Stimulated activated CD8-positive, alpha-beta memory T cell treated with anti-CD3 and anti-CD28 coated beads, Interleukin-15, amount 100 ng/mL, for 48 hours (primary cell): ENCODE measurements at places on chromosomes 2 and 18.

DNA sequence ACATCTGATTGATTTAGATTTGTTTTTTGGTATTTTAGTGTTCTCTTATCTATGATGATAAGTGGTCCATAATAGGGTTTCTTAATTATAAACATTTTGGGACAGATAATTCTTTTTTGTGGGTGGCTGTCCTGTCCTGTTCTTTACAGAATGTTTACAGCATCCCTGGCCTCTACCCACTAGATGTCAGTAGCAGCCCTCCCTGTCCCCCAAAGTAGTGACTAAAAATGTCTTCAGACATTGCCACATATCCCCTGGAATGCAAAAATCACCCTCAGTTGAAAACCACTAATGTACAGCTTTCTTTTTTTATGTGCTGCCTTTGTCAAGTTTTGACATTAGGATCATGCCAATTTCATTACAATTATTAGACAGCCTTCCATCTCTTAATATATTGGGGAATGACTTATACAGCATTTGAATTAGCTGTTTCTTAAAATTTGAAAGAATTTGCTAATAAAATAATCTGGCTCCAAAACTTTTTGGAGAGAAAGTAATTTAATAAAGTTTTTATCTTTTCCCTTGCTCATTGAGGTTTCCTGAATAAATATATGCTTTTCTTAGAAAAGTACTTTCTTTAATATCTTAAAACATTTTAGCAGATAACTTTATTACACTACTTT, 19.5 kb downstream of the WIPF1 start:
- no peak for DNase-seq

DNA sequence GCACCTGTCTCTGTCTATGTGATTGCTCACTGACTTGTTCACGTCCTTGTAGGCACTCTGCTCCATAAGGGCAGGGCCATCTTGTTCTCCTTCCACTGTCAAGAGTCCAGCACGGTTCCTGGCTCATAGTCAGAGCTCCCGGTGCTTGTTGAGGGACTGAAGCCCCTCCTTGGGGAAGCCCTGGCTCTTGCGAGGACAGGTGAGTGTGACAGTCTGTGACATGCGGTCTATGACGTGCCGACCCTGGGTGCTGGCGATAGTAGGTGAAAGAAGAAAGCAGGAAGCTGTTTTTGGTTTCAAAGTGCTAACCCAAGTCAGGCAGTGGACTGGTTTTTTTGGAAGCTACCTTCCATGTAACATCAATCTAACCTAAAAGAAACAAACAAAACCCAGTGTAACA, 18.8 kb downstream of the TSHZ1 start:
- no peak for DNase-seq

GRCh38 chr18:62372156-62372555, 47.0 kb downstream of the TNFRSF11A start:
- DNase-seq: no peak

- no peak for DNase-seq
Observed at GRCh38 chr2:229118927-229119326, 152.2 kb downstream of the PID1 start.

DNA sequence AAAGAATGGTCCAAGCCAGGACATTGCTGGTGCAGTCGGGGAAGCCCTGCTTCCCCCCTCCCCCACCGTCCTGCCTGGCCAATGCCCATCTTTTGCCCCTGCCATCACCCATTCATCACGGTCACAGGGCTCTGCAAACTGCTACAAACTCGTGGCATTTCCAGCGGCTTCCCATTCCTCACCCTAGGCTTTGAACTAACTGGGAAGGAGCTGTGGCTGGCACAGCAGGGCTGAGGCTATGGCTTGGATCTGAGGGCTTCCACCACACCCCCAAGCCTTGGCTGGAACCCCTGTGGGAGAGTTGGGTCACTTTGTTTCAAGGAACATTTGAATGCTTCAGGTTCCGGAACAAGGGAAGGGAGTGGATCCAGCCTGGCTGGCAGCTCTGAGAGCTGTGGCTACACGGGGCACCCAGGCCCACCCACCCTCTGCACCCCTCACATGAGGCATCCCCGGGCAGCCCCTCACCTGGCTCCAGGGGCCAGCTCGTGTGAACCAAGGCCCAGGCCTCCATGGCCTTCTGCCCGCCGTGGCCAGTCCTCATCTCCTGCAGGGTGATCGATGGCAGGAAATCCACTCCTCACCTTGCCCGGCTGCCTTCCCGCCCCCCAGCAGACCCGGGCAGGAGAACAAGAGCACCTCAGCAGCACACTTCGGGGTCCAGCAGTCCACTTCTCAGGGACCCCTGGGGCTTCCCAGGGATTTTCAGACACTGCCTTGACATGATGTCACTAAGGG, 58.8 kb upstream of the OTOS start:
- DNase-seq: no peak

GRCh38 chr2:27911458-27912210, 21.1 kb downstream of the BABAM2 start:
- no peak for DNase-seq

GRCh38 chr18:40259115-40259835, 1695.8 kb upstream of the PIK3C3 start:
- DNase-seq: no peak

- DNase-seq: no peak
Observed at GRCh38 chr18:526681-527080, 26.2 kb upstream of the COLEC12 start.

- no peak for DNase-seq
Observed at GRCh38 chr2:218855305-218856166, 4.1 kb upstream of the WNT6 start.

- DNase-seq: no peak
Observed at GRCh38 chr2:42167458-42167857, 1.7 kb upstream of the EML4 start.

- no peak for DNase-seq
Observed at GRCh38 chr2:3631161-3631850, 26.7 kb upstream of the ALLC start.

GRCh38 chr2:98524168-98524567, 79.5 kb downstream of the INPP4A start:
- no peak for DNase-seq

DNA sequence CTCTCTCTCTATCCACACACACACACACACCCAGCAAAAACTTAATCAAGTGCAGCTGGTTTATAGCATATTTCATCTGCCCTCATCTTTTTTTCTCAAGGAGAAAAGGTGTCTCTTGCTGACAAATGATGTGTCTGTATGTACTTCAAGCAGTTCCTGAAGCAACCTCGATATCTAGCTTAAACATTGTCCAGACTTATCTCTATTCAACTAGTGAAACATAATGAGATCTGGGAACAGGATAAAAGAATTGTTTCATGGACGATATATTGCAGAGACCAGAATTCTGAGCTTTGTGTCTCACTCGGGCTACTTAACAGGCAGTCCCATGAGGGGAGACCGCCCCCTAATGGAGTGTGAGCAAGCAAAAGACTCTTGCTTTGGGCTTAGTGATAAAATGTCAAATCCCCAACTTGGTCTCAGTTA, 929.2 kb upstream of the SOX11 start:
- no peak for DNase-seq

GRCh38 chr2:164771897-164772296, 69.7 kb downstream of the COBLL1 start:
- DNase-seq: no peak

- peak; percentile 41 for DNase-seq
Observed at GRCh38 chr2:152335016-152335725, at the start of gene FMNL2. TSS of gene FMNL2 (plus strand) at chr2:152335174.

- no peak for DNase-seq
Observed at GRCh38 chr2:121483846-121484245, 46.8 kb upstream of the RNU4ATAC start.

GRCh38 chr2:33532146-33532545, 55.7 kb downstream of the RASGRP3 start:
- DNase-seq: no peak

DNA sequence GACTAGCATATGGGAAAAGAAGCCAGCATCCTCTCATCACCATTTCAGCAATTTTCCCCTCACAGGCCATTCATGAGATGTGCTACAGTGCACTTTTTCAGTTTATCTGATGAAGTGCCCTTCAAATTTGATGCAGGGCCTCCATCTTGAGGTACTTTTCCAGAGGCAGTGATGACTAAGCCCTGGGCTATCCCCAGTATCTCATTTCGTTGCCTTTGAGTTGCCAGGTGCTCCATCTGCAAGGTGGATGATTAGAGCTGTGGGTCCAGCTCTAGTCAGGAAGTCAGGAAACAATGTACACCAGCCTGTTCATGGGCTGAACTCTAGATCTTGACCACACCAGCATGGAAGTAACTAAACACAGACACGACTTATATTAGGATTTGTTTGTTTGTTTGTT, 425.2 kb downstream of the METTL4 start:
- no peak for DNase-seq

GRCh38 chr2:170717599-170717963, 2.4 kb downstream of the SP5 start:
- DNase-seq: no peak

DNA sequence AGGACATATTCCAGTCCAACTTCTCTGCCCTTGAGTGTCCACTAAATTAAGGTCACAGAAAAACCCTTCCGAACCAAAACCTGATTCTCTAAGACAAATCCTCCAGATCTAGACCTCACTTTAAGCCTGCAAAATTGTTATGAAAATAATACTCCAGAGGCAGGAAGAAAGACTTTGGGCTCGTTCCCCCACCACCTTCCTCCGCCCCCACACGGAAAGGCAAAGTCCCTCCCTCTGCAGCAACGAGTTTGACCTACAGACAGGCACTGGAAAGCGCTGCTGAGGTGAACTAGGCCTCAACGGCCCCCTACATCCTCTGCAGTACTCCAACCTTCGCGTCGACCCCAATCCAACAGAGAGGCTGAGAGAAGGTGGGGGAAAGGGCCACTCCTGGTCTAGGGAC, 808 bp downstream of the ATP5MC3 start:
- peak; percentile 38 for DNase-seq

DNA sequence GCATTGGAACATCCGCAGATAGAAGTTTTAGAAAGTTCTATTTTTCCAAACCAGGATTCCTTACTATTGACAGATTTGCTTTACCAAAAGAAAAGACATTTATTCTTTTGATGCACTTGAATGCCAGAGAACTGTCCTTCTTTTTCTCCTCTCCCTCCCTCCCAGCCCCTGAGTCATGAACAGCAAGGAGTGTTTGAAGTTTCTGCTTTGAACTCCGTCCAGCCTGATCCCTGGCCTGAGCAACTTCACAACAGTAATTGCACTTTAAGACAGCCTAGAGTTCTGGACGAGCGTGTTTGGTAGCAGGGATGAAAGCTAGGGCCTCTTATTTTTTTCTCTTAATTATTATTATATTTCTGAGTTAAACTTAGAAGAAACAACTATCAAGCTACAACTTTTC, 33.6 kb downstream of the APCDD1 start:
- no peak for DNase-seq

- no peak for DNase-seq
Observed at GRCh38 chr2:239042551-239043320, 194.9 kb downstream of the TWIST2 start.

DNA sequence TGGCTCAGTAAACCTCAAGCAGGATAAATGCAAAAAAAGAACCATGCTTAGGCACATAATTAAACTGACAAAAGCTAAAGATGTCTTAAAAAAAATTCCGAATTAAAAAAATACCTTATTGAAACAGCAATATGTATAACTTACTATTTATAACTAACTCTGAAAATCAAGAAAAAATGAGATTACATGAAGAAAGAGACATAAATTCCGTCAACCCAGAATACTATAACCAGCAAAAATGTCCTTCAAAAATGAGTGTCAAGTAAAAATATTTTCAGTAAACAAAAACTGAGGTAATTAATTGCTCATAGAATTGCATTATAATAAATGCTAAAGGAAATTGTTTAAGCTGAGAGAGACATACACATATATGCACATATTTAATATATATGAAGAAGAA, 474.5 kb upstream of the SYT4 start:
- no peak for DNase-seq

DNA sequence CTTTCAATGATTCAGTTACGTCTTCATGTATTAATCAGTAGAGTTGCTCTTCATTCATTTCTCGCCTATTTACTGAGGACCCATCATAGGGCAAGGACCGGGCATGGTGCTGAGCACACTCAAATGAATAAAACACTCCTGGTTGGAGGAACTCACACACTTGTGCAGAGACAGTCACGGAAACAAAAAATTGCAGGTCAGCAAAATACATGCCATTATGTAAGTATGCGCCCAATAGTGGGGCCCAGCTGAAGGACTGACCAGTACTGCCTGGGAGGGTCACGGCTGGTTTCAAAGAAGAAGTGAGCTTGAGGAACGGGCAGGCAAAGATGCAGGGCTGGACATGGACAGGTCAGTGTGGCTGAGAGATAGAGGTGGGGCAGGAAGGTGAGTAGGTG, 102.9 kb downstream of the DDX1 start:
- no peak for DNase-seq

GRCh38 chr2:236855176-236855865, 230.4 kb upstream of the COPS8 start:
- DNase-seq: no peak

DNA sequence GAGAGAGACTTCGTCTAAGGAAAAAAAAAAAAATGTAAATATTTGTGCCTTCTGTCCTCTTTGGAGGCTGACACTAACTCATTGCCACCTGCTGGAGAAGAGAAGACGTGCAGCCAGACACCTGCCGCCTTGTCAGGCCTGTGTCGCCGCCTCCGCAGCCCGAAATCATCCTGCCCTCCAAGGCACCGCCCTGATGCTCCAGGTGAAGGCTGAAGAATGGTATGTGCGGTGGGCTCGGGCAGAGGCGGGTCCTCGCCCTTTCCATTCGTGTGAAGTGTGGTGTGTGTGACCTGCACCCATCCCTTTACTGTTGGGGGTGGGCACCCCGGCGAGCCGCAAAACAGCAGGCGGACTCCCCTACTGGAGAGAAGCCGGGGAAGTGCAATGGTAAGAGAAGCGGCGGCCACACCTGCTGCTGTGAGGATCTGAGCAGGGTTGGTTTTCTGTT, 60.4 kb downstream of the FAM161A start:
- DNase-seq: peak; percentile 59

DNA sequence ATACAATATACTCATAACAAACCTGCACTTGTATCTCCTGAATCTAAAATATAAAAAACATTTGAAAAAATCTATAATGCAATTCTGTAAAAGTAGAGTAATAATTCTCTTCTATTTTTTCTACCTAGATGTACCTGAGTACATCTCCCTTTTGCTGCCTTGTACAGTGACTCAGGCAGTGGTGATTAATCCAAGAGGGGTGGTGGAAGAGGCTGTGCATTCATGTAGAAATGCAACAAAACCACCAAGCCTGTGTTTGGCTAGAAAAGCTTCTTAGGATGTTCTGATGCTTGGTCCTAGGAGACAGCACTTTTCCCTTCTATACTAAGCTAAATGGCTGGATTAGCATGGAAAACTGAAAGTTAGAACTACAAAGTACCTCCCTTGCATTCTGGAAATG, 245.8 kb downstream of the DPP10 start:
- no peak for DNase-seq
